ENCODE measurements at places on chromosomes 7 and 10. TPM values are rescaled to one million over a fixed set of nuclear protein-coding genes. Genes with fewer than 3 reads are reported as not detected.

Gene ZNF273
- total RNA-seq, result 15.0 TPM

Gene AKR1C4
- total RNA-seq, result not detected

DNA sequence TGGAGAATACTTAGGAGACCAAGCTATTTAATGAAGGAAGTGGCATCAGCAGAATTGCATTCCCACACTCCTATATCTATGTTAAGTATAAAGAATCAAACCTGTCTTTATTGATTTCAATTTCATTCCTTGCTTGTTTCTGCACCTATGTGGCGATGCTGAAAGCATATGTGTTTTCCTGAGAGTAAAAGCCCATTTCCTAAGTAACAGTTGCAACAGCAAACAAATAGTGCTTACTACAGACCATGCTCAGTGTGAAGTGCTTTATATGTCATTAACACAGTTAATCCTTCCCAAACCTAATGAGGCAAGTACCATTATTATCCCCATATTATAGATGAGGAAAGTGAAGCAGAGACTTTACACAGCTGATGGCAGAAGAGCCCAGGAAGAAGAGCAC lies 552.1 kb downstream of the PARD3 start:
- DNase-seq, result no peak

DNA sequence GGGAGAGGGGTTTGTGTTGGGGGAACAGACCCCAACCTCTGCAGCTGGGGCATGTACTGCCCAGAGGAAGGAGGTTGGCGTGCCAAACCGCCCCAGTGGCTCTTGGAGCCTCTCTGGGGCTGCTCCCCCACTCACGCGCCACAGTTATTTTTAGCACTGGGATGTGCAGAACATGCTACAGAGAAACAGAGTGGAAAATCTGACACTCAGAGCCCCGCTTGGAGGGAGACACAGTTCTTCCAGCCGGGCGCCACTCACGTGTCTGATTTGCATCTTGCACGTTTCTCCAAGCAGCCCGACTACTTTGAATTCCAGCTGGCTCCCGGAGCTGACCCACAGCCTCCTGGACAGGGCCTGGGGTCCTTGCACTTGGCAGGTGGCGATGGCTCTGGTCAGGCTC lies 182.0 kb downstream of the RPS24 start:
- DNase-seq, result no peak

DNA sequence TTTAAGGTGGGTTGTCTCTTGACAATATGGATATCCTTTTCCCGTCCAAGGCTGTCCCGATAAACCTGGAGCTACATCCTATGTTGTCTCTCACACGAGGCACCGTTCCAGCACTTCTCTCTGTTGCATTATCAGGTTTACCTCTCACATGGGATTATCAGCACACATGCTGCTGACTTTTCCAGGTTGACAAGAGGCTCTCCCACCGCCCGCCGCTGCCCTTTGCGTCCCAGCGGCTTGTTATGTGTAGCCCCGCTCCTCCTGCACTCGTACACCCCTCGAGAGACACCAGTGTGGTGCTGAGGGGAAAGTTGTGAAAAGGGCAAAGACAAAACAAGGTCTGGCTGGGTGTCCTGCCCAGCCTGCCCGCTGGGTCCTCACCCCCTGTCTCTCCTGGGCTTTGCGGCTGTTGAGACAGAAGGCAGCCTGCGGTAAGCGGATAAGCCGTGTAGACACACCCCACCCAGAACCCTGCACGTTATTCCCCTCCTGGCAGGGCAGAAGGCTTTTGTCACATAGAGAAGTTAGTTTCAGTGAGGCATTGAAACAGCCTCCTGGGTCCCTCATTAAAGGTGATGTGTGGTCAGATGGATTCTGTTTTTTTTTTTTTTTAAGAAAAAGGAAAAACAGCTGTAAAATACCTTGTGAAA lies 38.7 kb downstream of the UBE3C start:
- DNase-seq, result no peak

Gene ASB4
- total RNA-seq, result not detected

Gene C1QL3
- 0.12 TPM for total RNA-seq

All from activated T-cell treated with anti-CD3 and anti-CD28 coated beads, Interleukin-2, amount 50 U/mL, for 72 hours (primary cell).